ENCODE measurements at places on chromosomes 2 and 18.

DNA sequence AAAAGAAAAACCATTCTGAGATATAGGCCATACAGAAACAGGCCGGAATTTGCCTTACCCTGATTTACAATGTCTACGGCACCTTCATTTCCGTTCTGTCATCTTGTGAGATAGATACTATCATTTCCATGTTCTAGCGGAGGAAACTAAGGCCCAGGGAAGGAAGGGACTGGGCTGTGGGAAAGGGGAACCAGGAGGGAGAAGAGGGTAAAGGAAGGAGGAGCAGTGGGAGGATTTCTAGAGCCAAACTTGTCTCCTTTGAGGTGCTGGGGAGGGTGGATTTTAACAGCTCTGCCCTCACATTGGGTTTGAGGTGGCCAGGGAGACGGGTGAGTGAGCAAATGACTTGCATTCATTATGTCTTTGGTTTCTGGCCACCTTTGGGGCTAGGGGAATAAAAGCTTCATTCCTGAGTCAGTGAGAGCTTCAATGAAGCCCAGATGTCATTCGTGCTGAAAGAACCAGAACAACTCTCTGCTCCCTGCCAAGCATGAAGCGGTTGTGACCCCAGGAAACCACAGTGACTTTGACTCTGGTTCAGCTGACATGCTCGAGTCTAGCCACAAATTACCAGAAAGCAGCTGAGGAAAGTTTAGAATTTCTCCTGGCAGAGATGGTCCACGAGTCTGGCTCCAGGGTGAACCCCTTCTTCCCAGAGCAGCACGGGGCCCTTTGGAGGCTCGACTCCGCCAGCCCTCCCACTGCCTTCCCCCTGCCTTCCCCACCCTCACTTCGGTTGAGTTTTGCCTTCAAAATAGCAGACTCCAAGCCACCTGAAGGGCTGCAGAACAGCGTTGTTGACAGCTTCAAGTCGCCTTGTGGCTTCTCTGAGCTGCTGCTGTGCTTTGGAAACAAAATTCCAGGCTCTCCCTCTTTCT, 3.8 kb downstream of the ACTG2 start:
- no peak for DNase-seq

DNA sequence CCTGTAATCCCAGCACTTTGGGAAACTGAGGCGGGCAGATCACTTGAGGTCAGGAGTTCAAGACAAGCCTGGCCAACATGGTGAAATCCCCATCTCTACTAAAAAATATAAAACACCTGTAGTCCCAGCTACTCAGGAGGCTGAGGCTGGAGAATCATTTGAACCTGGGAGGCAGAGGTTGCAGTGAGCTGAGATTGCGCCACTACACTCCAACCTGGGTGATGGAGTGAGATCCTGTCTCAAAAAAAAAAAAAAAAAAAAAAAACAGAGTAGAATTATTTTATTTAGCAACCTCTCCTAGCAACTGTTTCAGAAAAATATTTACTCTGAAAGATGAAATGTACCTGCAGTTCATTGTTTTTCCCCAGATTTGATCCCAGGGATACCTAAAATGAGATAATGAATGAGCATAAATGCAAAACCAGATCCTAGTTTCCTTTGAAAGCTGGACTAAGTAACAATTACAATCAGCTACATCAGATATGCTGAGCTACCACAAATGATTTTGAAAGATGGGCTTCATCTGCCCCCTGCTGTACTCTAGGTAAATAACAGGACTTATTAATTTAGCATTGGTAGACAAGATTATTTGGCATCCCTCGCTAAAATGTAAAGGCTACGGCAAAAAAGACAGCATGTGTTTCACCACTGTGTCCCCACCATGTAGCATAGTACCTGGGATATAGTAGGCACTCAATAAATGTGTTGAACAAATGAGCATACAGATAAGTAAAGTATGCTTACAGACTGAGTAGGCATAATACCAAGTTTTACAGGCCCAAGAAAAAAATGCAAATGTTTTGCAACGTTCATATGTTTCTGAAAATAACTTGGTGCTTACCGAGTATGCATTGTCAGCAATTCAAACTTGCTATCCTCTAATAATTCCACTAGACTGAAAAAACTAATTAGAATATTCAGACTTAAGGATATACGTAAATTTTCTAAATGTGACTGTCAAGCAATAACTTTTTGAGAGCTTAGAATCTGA, 102.5 kb downstream of the ATL2 start:
- peak; percentile 78 for DNase-seq

GRCh38 chr2:73083886-73084800, 12.6 kb upstream of the SFXN5 start:
- DNase-seq, result no peak

DNA sequence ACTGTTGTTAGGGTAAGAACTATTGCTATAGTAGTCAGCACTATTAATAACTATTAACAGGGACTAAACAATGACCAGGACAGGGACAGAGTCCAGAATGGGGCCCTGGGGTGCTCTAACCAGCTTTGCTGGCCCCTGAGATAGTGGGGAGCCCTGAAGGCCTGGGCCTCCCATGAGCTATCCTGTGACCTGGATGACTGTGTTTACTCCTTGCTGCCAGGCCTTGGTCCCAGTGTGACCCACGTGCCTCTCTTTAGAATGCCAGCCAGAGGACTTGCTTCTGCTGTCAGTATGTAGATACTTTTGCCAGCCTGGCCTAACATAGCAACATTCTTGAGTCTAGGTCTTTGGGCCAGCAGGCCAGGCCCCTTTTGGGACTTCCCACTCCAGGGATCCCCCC, 11.4 kb downstream of the CDK5R2 start:
- DNase-seq, result no peak

GRCh38 chr2:239018271-239019182, 170.6 kb downstream of the TWIST2 start:
- DNase-seq, result no peak

GRCh38 chr2:234947556-234947955, 4.3 kb upstream of the SH3BP4 start:
- DNase-seq, result no peak

DNA sequence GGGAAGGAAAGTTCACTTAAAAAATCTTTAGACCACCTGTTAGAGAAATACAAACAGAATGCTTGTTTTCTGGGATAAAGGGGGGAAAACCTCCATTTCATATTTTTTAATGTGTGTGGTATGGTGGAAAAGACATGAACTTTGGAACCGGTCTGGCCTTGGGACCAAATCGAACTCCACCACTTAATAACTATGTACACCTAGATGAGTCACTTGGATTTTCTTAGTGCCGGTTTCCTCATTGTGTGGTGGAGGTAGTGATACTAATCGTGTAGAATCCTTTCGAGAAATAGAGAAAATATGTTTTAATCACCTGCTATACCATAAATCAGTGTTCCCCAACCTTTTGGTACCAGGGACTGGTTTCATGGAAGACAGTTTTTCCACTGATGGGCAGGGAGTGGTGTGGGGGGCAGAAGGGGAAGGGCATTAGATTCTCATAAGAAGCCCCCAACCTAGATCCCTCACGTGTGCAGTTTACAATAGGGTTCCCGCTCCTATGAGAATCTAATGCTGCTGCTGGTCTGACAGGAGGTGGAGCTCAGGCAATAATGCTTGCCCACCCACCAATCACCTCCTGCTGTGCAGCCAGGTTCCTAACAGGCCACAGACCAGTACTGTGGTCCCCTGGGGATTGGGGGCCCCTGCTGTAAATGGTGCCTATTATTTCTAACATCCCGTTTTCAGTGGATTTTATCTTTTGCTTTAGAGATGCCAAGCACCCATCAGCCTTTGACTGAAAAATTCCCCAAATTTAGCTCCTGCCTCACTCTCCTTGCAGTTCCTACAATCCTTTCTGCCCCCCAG, 308.8 kb downstream of the PRKCE start:
- DNase-seq, result no peak

DNA sequence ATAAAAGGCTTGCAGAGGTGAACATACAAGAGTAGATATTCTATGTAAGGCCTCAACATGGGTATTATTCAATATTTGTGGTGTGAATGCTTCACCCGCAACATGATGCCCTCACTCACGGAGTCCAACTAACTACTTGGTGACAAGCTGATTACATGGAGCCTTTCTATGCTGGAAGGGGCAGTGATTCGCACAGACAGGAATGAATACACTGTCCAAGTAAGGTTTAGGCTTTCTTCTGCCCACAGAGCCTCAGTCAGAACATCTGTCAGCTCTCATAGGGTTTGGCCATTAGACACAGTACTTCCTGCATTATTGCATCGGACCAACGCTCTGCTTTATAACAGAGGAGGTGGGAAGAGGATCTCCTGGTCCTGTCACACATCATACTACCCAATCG, 80.3 kb upstream of the SLC35G4 start:
- DNase-seq, result no peak

- no peak for DNase-seq
Observed at GRCh38 chr18:11495441-11495840, 114.0 kb upstream of the SLC35G4 start.

- DNase-seq, result no peak
Observed at GRCh38 chr2:241841181-241842066, 17.3 kb downstream of the PDCD1 start.

GRCh38 chr2:187424146-187424545, 23.9 kb downstream of the CALCRL start:
- DNase-seq, result peak; percentile 77

DNA sequence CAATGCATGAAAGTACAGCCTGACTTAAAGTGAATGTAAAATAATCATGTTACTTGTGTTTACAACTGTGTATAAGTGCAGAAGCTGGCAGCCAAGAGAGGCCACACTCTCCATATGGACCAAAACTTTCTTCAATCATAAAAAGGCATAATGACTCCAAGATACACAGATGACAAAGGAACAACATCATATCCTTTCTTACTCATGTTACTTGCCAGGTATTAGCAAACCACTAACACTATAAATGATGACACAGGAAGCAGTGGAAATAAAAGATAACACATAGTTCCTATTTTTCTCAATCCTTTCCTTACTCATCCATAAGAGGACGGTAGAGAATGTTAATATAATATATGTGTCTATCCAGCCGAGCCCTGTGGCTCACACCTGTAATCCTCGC, 400.0 kb upstream of the CDH2 start:
- DNase-seq, result no peak

GRCh38 chr2:161438598-161438997, 22.5 kb downstream of the TBR1 start:
- DNase-seq, result no peak

DNA sequence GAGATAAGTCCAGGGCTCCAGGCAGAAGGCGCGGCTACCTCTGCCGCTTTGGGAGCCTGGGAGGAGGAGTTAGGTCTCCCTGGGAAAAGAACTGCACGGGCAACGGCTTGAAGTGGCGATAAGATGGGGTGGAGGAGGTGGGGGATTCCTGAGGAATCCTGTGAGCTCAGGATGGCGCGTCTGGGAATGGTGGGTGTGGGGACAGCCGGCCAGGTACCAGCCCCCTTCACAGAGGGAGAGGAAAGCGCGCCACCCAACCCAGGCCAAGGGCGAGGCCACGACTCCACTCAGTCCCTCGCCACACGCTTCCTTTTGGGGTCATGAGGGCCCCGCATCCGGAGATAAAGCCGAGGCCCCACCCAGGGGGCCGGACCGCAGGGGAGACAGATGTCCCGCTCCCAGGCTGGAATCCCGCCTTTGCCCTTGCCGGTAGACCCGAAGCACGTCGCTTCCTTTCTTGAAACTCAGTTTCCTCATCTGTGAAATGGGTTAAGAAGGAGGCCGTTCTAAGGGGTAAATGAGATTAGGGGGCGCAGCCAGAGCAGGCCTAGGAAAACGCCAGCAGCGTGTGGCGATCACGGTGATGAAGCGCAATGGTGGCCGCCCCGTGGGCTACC, 1.7 kb upstream of the CTDSP1 start:
- DNase-seq, result peak; percentile 84

DNA sequence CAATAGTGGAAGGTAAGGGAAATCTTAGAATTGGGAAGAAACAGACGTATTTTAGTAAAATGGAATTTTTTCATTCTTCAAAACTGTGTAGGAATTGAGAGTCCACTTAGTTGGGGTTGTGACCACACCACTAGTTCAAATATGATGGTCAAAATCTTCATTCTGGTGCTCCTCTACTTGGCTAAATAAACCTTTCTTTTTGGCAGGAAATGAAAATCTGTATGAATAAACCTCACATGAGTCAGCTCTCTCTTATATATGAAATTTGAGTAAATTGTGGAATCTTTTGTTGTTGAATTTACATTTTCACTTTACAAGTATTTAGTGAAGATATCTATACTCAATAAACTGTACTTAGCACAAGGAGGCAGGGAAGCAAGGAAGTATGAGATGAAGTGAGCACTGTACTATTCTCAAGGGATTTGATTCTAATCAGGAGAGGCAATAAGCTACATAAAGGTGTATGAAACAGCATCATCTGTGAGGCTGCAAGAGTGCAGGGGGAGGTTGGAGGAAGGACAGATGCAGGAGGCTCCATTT, 20.5 kb downstream of the IL18R1 start:
- no peak for DNase-seq

- DNase-seq, result peak; percentile 81
Observed at GRCh38 chr2:227479865-227480475, 8.0 kb downstream of the AGFG1 start.

- DNase-seq, result peak; percentile 26
Observed at GRCh38 chr2:12684471-12684936, 32.2 kb upstream of the TRIB2 start.

DNA sequence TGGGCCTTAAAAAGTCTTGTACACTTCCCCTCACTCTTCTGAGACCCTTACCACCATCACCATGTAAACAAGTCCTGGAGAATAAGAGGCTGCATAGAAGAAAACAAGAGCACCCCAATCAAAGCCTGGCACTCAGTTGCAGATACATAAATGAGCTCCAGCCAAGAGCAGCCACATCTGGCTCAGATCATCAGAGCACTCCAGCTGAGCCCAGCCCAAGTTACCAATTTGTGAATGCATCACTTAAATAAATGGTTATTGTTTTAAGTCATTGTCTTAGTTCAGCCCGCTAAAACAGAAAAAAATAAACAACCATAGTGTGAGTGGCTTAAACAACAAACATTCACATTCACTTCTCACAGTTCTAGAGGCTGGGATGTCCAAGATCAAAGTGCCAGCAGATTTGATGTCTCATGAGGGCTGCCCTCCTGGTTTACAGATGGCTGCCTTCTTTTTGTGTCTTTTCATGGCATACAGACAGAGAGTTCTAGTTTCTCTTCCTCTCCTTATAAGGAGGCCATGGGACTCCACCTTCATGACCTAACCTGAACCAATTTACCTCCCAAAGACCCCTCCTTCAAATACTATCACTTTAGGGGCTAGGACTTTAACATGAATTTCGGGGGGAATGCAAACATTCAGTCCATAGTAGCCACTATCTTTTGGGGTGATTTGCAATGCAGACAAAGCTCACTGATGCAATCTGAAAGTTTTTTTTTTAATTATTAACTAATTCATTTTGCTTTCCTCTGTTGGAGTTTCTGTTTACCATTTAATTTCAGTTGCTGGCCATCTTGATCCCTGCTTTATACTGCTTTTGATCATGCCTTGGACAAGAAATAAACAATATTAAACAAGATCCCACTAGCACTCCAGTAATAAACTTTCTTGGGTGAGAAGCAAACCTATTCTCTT, 187.5 kb upstream of the ACVR2A start:
- DNase-seq, result no peak

DNA sequence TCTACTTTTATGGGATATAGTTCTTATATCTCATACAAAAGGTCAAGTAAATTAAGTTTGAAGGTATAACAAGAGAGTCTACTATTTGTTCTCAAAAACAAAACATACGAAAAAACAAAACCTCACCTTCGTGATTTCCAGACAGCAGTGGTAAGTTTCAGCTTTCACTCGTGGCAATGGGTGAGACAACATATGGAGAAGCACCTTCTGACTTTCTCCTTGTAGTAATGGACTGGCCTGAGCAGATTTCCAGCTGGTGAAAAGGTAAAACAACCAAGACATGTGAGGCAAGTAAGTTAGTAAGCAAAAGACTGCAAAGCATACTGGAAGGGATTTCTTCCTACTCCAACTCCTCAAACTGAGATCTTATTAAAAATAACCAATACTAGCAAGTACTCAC, 39.6 kb downstream of the RTTN start:
- no peak for DNase-seq

- DNase-seq, result no peak
Observed at GRCh38 chr2:84701880-84702279, 179.0 kb downstream of the TRABD2A start.

Data from A673 (cell line).